ENCODE measurements at places on chromosomes 11 and 22.
A peak's percentile ranks its signal among the peaks of the same experiment; 100 is the strongest.

GRCh38 chr22:31046539-31047226 is 34.4 kb upstream of the SMTN start:
- no peak for DNase-seq

GRCh38 chr22:22878801-22879674 is 8.6 kb upstream of the IGLL5 start:
- DNase-seq = no peak

DNA sequence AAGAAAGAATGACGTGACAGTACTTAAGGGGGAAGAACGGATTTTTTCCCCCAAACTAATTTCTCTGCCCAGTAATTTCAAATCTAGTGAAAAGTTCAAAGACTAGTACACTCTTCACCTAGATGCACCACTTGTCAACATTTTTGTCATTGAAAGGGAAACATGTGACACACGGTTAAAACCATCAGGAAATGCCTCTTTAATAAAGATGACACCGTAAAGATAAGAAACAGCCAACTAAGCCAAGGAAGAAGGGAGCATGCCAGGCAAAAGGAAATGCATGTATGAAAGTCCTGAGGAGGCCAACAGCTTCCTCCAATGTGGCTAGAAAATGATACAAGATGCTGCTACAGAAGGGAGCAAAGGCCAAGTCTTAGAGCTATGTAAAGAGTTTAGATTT is 49.4 kb downstream of the RSF1 start:
- DNase-seq = no peak

- peak; percentile 40 for DNase-seq
These were observed 646 bp upstream of the PATZ1 start for GRCh38 chr22:31346733-31347250.

DNA sequence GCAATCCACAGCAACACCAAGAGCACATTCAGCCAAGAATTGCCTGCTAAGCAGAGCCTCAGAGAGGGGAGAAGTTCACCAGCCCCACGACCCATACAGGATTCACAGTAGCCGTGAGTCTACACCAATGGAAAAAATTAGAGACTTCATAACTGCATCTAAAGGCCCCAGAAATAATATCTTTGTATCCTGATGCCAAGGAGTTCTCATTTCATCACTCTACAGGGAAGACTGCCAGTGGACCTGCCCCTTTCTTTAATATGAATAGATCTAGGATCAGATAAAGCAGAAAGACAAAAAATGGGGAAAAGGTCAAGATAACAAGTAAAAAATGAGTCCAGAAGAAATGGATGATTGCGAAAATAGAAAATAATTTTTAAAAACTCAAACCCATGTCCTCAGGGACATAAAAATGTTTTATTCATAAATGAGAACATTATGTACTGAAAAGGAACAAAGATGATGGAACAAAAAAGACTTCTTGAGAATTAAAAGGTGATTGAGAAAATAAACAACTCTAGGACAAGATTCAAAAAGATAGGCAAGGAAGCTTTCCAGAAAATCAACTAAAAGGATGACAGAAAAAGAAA is 9.5 kb downstream of the APOL3 start:
- DNase-seq = peak; percentile 32

GRCh38 chr11:109958131-109958820 is 134.9 kb upstream of the ZC3H12C start:
- DNase-seq = peak; percentile 36

- no peak for DNase-seq
These were observed 2.2 kb downstream of the SULT4A1 start for GRCh38 chr22:43860126-43860525.

GRCh38 chr11:45473341-45473895 is 187.3 kb upstream of the SYT13 start:
- DNase-seq = no peak

DNA sequence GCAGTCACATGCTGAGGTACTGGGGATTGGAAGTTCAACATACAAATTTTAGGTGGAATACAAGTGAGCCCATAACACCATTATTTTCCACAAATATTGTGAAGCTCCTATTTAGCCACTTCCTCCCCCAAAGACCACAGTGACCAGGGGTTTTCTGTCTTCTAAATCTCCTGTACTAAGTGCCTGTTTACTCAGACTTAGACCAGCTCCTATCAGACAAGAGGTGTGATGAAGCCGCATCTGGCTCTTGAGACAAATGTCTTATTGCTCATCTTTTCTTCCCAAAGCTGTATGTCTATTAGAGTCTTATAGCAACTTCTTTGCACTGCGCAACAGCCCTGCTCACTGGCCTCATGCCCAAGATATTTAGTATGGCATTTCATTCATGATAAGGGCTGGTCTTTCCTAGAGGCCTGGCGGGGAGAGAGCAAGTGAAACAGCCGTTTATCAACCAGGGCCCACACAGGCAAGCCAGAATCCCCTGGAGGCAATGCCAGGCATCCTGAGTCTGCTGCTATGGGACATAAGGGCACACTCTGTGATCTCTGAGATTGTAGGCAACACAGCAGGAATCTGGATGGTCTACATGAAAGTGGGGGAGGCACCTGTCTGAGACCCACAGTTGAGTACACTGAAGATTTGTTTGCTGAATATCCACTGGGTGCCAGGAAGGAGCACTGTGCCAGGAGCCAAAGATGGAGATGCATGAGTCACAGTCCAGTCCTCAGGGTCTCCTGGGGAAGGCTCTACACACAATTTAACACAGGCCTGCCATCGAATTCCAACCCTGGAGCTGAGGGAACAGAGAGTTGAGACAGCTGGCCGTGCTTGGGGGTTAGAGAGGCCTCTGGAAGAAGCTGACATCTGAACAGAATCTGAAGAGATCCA is 78.5 kb upstream of the NCAM1 start:
- no peak for DNase-seq

- no peak for DNase-seq
These were observed 12.4 kb downstream of the MYH9 start for GRCh38 chr22:36375071-36375980.

DNA sequence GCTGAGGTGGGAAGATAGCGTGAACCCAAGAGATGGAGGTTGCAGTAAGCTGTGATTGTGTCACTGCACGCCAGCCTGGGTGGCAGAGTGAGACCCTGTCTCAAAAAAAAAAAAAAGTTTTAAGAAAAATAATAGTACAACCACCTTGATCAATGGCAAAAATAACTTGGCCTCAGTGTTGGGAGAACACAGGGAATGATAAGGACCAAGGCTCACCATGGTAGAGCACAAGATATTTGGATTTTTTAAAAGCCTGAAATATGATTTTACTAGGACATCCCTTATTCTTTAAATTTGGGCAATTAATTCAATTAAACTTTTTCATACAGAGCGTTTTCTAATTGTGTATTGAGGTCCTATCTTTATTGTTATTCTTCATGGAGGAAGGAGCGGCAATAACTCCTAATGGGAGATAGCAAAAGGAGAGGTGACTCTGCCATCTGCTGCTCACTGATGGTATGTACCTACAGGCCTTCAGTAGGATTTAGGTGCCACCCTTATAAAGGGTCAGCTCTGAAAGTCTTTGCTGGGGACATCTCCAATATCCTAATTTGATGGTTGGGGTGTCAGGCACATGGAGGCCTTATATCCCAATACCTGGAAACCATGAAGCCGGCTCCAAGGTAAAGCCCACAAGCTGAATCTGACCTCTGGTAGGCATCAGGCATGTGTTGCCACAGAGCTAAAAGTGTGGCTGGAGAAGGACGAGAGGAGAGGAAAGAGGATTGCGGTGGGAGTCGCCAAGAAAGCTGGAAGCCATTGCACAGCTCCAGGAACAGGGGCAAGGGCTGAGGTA is 21.9 kb upstream of the POLD3 start:
- peak; percentile 42 for DNase-seq

- peak; percentile 90 for DNase-seq
These were observed 64.2 kb downstream of the MICAL2 start for GRCh38 chr11:12174477-12175143.

GRCh38 chr22:17896586-17896985 is 122.3 kb upstream of the BID start:
- DNase-seq = no peak
